Gastrocnemius medialis (tissue), 4 donors: ENCODE measurements at places on chromosomes 6 and 20. TPM values are rescaled to one million over a fixed set of nuclear protein-coding genes. Genes with fewer than 3 reads are reported as not detected.

GRCh38 chr6:95784019-95784418 lies 206.7 kb downstream of the MANEA start:
- no peak for DNase-seq

CALHM6 gene
- total RNA-seq, result 0.63 TPM

RNF144B gene
- 24.5 TPM for total RNA-seq

GRCh38 chr20:24838546-24839535 lies 110.2 kb upstream of the CST7 start:
- no peak for DNase-seq

OR12D3 gene
- not detected for total RNA-seq

HNF4A gene
- total RNA-seq, result 0.51 TPM

GRCh38 chr6:156851454-156851921 lies 74.3 kb downstream of the ARID1B start:
- no peak for DNase-seq

GRCh38 chr20:61419501-61419900 lies 167.4 kb downstream of the CDH4 start:
- DNase-seq, result no peak

DNA sequence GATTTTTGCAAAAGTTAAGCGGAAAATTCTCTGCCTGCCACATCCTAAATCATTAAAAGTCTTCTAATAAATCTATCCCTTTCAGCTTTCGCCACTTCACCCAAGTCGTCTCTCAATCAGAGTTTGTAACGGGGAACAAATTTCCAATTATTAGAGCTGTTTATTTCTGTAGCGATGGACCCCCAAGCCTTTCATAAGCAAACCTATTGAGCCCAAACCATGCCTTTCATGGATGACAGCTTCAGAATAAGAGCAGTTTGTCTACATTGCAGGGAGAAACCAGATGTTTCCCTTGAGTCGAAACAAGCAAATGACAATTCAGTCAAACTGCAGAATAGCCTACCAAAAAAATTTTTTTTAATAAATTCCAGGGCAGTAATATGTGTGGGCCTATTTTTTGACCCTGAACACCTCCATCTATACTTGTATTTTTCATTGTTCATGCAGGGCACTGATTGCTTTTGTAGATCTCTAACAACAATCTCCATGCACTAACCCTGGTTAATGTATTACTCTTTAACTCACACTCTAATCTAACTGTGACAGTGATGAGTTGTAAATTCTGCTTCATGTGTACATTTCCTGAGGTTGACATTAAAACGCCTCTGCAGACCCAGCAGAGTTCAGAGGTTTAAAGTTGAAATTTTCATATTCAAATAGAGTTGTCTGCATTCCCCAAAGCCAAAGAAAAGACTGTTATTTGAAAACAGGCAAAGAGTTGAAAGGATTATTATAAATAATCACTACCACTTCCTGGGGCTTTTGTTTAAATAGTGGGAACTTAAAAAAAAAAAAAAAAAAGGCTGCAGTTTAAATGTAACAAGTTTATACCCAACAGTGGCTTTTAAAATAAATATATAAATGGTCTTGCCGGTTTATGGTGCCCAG lies 64.5 kb downstream of the ATP9A start:
- no peak for DNase-seq
